ENCODE measurements at places on chromosomes 1 and 21.

DNA sequence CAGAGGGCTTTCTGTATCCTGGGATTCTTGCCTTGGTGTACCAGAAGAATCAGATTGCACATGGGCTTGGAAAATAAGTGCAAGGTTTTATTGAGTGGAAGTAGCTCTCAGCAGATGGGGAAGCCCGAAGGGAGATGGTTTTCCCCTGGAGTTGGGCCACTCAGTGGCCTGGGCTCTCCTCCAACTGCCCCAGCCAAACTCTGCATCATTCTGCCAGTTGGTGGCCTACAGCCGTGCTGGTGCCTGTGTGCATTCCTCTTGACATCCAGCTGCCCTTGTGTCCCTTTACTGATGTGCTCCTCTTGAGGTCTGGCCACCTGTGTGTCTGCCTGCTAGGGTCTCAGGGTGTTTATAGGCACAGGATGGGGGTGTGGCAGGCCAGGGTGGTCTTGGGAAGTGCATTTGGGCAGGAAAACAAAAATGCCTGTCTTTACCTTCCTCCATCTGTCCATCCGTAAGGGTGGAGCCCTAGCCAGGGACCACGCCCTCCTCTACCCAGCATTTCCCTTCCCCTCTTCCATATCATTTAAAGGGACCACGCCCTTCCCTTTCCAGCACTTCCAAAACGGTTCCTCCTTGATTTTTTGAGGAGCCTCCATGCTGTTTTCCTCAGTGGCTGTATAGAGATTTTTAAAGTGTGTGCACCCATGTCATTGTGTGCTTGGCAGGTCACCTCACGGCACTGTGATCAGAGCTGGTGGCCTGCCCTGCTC, 18.9 kb downstream of the SNAP47 start:
- peak; percentile 55 for DNase-seq

GRCh38 chr1:164777518-164777917, 218.5 kb downstream of the PBX1 start:
- no peak for DNase-seq

GRCh38 chr21:25199944-25200343, 407.3 kb downstream of the MRPL39 start:
- no peak for DNase-seq

DNA sequence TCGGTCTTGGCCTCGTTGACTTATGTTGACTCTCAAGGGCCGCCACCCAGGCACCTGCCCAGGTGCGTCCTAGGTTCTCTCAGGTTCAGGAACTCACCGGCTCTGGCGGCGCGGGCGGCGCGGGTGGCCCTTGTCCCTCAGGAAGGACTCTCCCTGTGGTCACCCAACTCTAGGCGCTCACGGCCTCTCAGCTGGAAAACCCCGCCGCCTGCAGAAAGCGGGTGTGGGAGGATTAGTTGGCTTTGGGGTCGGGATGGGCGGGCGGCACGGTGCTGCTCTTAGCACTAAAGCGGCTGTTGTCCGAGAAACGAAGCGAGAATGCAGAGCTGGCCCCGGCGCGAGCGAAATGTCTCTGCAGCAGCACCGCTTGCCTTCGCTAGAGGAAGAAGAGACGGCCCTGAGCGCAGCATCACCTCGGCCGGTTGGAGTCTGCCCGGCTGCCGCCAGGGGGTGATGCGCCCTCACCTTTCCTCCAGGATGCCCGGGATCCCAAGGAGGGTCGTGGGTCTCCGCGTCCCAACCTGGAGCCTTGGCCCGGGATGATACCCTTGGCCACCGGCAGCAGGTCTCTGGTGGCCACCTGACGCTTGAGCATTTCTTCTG, 8.1 kb upstream of the TADA1 start:
- DNase-seq, result peak; percentile 28

- DNase-seq, result peak; percentile 49
These were observed 78.6 kb downstream of the HHAT start for GRCh38 chr1:210407207-210407886.

All from fibroblast of mammary gland (primary cell).